ENCODE measurements at places on chromosomes 4 and X.

- no peak for DNase-seq
Measured at GRCh38 chrX:107602694-107603239, 25.5 kb upstream of the PRPS1 start.

DNA sequence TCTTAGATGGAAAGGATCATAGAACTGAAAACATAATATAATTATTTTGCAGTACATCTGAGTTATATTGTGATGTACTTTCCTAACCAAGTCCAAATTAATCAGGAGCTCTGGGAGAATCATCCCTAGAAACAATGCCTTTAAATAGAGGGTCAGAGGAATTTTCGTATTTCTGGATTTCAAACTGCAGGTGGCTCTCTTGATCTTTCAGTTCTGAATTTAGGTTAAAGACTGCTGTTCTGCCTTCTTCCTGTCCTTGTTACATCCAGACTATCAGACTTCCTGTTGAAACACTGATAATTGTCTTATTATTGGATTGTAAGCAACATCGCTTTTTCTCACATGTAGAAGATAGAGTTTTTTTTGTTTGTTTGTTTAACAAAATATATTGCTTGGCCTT is 142.7 kb downstream of the RPA4 start:
- no peak for DNase-seq

- DNase-seq = no peak
Measured at GRCh38 chr4:35965300-35965699, 279.0 kb downstream of the ARAP2 start.

GRCh38 chr4:27836523-27836922 is 975.9 kb downstream of the STIM2 start:
- no peak for DNase-seq

DNA sequence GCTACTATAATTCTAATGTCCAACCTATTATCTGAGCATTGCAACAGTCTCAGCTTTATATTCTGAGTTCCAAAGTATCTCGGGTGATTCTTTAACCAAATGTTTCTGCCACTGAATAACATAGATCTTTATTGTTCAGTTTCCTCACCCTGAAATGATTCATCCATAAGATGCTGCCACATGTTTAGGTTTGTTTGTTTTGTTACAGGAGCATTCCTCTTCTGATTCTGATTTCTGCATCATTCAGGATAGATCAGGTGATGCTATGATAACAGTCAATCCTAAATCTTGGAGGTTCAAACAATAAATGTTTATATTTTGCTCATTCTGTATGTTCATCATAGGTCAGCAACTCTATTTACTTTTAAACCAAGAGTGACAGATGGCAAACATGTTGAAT is 927.6 kb downstream of the PCDH7 start:
- DNase-seq = no peak

- no peak for DNase-seq
Measured at GRCh38 chr4:154741922-154742850, 1.6 kb upstream of the LRAT start.

GRCh38 chr4:115687052-115687755 is 573.8 kb upstream of the NDST4 start:
- no peak for DNase-seq

- no peak for DNase-seq
Measured at GRCh38 chr4:167274351-167274750, 40.1 kb upstream of the SPOCK3 start.

- DNase-seq = no peak
Measured at GRCh38 chr4:112361181-112361791, 64.1 kb downstream of the ALPK1 start.

DNA sequence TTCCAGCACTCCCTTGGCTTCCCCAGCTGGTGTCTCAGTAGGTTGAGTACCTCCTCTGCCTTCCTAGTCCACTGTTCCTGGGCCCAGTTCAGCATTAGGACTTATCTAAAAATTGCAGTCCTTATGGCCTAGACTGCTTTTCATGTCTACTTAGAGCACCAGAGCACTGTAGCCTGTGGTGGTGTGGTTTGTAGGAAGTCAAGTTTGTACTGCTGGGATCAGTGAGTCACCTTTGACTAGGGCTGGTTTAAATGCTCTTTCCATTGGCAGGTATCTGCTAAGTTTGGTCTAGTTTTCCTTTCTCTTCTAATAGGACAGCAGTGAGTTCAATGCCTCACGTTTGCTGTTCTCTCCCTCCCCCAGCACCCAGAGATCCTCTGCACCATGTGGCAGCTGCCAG is 233.6 kb upstream of the WDFY3 start:
- DNase-seq = no peak

Data from GM04503 (cell line).